Astrocyte (in vitro differentiated cells and primary cell): ENCODE measurements at places on chromosomes 11 and 22.

DNA sequence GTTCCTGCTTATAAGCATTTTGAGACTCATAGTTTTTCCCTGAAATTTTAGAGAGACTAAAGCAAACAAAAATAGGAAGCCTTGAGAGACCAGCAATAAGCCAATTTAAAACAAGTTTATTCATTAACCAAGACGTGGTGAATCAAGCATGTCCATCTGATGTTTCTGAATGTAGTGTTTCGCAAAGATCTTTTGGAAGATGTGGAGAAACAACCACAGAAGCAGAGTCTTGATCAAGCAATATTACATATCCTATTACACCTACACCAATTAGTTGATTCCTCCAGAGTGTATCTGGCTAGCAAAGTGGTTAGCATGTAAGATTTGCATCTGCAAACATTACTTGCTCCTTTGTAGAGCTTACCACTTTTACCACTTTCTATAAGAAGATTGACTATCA lies at the start of gene OVCH2:
Gene OVCH2, minus strand, starts transcription at position 101 of the 400 bp plus-strand sequence. Its CDS starts 83 bp downstream, at position 18.
- H3K27ac ChIP-seq: no peak within 1 kb of the TSS
- no peaks in the 10 kb centered on the region for H3K4me1 ChIP-seq
- DNase-seq: no peak
- H3K4me3 ChIP-seq: no peak within 1 kb of the TSS

DNA sequence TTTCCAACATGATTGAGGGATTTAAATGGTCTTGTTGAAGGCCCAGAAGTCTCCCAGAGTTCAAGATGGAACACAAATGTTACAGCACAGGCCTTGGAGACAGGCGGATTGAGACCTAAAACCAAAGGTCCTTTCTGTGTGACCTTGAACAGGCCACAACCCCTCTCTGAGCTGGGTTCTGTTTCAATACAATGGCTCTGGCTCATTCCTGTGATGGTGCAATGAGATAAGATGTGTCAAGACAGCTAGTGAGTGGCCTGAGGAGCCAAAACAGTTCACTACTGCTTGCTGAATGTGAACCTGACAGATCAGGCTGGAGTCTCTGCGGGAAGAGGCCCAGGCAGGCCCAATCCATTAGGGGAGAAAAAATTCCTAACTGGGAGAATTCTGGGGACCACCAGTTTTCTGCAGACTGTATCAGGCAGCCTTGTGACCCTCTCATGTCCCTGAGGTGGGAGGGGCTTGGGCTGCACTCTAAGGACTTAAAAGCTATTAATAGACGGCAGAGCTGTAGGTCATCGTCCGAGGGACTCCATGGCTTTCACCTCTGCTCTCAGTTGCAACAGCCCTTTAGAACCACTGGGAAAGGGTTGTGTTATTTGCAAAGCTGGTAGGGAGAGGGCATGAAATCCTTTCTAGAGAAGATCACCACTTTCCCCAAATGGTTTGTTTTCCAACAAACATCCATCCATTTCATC lies 126.1 kb upstream of the TEAD1 start:
- no peak for DNase-seq
- no peaks in the 10 kb centered on the region for H3K27me3 ChIP-seq
- H3K27ac ChIP-seq: no peak overlapping the region
- peaks cover 5% of the 10 kb centered on the region for H3K4me1 ChIP-seq

GRCh38 chr11:17526326-17526725 lies 17.9 kb downstream of the USH1C start:
- no peak overlapping the region for H3K4me3 ChIP-seq
- H3K27me3 ChIP-seq: peaks cover 19% of the 10 kb centered on the region
- H3K4me1 ChIP-seq: peaks cover 4% of the 10 kb centered on the region
- DNase-seq: no peak
- no peaks in the 10 kb centered on the region for H3K36me3 ChIP-seq

DNA sequence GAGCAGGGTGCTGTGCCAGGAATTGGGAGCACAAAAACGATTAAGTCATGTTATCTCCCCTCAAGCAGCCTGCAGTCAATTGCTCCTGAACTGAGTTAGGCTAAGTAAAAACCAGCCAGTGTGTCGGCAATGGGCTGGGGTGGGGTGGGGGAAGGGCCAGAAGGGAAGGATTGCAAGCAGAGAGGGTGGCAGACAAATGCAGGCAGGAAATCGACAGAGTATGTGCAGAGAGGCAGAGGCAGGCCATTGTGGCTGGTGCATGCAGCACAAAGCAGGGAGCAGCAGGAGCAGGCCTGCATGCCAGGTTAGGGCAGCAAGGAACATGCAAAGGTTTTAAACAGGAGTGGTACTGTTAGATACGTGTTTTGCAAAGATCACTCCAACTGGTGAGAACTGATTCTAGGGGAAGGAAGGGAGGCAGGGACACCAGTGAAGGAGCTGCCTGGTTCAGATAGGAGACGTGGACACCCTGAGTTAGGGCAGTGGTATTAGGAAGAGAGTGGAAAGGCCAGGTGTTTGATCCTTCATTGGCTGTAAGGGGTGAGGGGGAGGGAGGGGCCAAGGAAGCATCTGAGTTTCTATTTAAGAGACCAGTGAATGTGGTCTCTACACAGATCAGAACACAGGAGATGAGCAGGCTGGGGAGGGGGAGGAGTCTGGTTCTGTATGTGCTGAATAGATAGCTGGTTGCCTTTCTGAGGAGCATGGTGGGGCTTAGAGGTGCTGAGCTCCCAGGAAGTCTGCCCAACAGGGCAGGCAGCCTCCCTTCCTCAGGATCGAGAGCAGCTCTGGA lies 70.8 kb upstream of the PHOX2A start:
- H3K4me3 ChIP-seq: no peak overlapping the region
- H3K4me1 ChIP-seq: no peaks in the 10 kb centered on the region
- DNase-seq: no peak
- peaks cover 3% of the 10 kb centered on the region for H3K36me3 ChIP-seq

- H3K4me3 ChIP-seq: peak overlapping the region; percentile 28
- no peaks in the 10 kb centered on the region for H3K36me3 ChIP-seq
- no peaks in the 10 kb centered on the region for H3K4me1 ChIP-seq
- no peak for DNase-seq
- peaks cover 14% of the 10 kb centered on the region for H3K27me3 ChIP-seq
These were observed 2.3 kb upstream of the AIFM3 start for GRCh38 chr22:20964799-20965103.

- H3K27me3 ChIP-seq: no peaks in the 10 kb centered on the region
- H3K27ac ChIP-seq: no peak overlapping the region
- no peaks in the 10 kb centered on the region for H3K4me1 ChIP-seq
- H3K4me3 ChIP-seq: no peak overlapping the region
These were observed 22.3 kb upstream of the TMEM191C start for GRCh38 chr22:21444701-21445436.

- no peak overlapping the region for H3K27ac ChIP-seq
- DNase-seq: no peak
- no peaks in the 10 kb centered on the region for H3K27me3 ChIP-seq
- H3K4me1 ChIP-seq: peaks cover 12% of the 10 kb centered on the region
These were observed 66.1 kb downstream of the SCN3B start for GRCh38 chr11:123588117-123588863.

DNA sequence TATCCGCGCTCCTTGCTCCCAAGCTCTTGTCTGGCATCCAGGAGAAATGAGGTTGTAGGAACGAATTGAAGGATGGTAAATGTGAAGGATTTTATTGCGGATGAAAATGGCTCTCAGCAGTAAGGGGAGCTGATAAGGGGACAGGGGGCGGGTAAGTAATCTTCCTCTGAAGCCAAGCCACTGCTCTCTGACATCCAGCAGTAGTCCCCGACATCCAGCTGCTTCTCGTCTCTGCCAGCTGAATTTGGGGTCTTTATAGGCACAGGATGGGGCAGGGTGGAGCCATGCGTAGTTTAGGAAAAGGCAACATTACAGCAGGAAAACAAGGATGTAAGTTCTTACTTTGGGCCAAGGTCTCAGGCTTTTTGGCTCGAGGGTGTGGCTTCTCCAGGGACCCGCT lies 1370.1 kb upstream of the RAG2 start:
- no peak for DNase-seq
- H3K4me1 ChIP-seq: no peaks in the 10 kb centered on the region
- no peak overlapping the region for H3K4me3 ChIP-seq
- H3K27ac ChIP-seq: no peak overlapping the region
- H3K36me3 ChIP-seq: no peaks in the 10 kb centered on the region
- no peaks in the 10 kb centered on the region for H3K27me3 ChIP-seq

GRCh38 chr11:60396799-60397198 lies 540 bp downstream of the MS4A14 start:
- H3K27me3 ChIP-seq: no peaks in the 10 kb centered on the region
- no peaks in the 10 kb centered on the region for H3K4me1 ChIP-seq
- no peak for DNase-seq
- H3K4me3 ChIP-seq: no peak overlapping the region

- H3K4me3 ChIP-seq: peak overlapping the region; percentile 41
- no peaks in the 10 kb centered on the region for H3K36me3 ChIP-seq
- H3K27ac ChIP-seq: peak overlapping the region; percentile 46
- peaks cover 41% of the 10 kb centered on the region for H3K4me1 ChIP-seq
These were observed 2.5 kb downstream of the CHST1 start for GRCh38 chr11:45662665-45663485.

DNA sequence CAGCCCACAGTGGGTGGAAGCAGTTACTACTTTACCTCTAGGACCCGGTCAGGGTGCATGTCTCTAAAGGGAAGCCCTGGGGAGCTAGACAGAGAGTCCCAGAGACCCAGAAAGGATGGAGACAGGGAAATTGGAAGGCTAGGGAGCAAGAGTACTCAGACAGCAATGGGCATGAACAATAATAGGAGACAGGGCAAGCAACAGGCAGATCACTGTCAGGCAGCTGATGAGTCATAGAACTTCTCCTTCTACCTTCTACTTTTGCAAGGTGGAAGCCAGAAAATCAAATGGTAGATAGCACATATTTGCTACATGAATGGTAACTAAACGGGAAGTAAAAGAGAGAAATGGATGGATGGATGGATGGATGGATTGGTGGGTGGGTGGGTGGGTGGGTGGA lies 19.6 kb downstream of the CD5 start:
- H3K4me3 ChIP-seq: no peak overlapping the region
- H3K4me1 ChIP-seq: no peaks in the 10 kb centered on the region
- no peak overlapping the region for H3K27ac ChIP-seq
- H3K36me3 ChIP-seq: no peaks in the 10 kb centered on the region

GRCh38 chr22:17896586-17896985 lies 122.3 kb upstream of the BID start:
- H3K27me3 ChIP-seq: no peaks in the 10 kb centered on the region
- no peak overlapping the region for H3K4me3 ChIP-seq
- peaks cover 11% of the 10 kb centered on the region for H3K36me3 ChIP-seq
- no peaks in the 10 kb centered on the region for H3K4me1 ChIP-seq
- no peak overlapping the region for H3K27ac ChIP-seq

DNA sequence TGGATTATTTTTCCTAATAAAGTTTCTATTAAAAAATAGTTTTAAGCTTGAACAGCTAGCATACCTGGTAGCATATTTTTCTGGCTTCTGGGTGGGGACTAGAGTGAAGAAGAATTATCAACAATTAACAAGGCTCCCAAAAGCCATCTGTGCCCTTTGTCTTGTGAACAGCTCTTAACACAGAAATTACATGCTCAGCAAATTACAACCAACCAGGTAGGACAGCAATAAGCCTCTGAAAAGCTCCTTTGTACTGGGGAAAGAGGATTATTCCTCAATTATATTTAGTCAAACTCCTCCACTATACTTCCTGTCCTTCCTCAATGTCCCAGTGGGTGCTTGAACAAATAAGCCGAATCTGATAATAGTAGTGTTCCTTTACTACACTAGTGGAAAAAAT lies 162.8 kb downstream of the RAB38 start:
- H3K36me3 ChIP-seq: no peaks in the 10 kb centered on the region
- no peaks in the 10 kb centered on the region for H3K4me1 ChIP-seq
- no peak for DNase-seq
- no peak overlapping the region for H3K27ac ChIP-seq

- H3K4me3 ChIP-seq: no peak overlapping the region
- H3K27me3 ChIP-seq: no peaks in the 10 kb centered on the region
- no peaks in the 10 kb centered on the region for H3K36me3 ChIP-seq
- peaks cover 17% of the 10 kb centered on the region for H3K4me1 ChIP-seq
- no peak overlapping the region for H3K27ac ChIP-seq
These were observed 85.0 kb downstream of the ALX4 start for GRCh38 chr11:44224867-44225501.

DNA sequence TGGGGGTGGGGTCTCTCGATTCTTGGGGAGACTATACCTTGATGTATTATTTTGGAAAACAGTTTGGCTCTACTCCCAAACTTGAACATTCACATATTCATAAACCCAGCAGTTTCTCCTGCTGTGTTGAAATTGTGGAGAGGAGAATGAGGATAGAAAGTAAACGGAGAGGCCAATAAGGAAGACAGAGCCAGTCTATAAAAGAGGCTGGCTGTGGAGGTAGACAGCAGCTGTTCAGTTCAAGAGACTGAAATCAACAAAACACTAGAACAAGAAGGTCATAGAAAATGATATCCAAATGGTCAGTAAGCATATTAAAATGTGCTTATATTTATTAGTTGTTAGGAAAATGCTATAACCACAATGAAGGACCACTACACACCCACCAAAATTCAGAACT lies 1.9 kb upstream of the MOGAT2 start:
- no peak overlapping the region for H3K4me3 ChIP-seq
- no peaks in the 10 kb centered on the region for H3K36me3 ChIP-seq
- DNase-seq: no peak
- no peak overlapping the region for H3K27ac ChIP-seq
- H3K4me1 ChIP-seq: no peaks in the 10 kb centered on the region
- H3K27me3 ChIP-seq: peaks cover 16% of the 10 kb centered on the region

GRCh38 chr11:1230456-1231395 lies 7.9 kb downstream of the MUC5B start:
- no peak overlapping the region for H3K4me3 ChIP-seq
- H3K27ac ChIP-seq: no peak overlapping the region
- no peaks in the 10 kb centered on the region for H3K4me1 ChIP-seq
- H3K36me3 ChIP-seq: no peaks in the 10 kb centered on the region
- no peaks in the 10 kb centered on the region for H3K27me3 ChIP-seq
- DNase-seq: no peak

- DNase-seq: no peak
- H3K4me3 ChIP-seq: no peak overlapping the region
- peaks cover 13% of the 10 kb centered on the region for H3K4me1 ChIP-seq
- H3K36me3 ChIP-seq: peaks cover 30% of the 10 kb centered on the region
These were observed 31.6 kb downstream of the MAFF start for GRCh38 chr22:38233427-38233826.

- no peak overlapping the region for H3K27ac ChIP-seq
- no peak for DNase-seq
- H3K36me3 ChIP-seq: no peaks in the 10 kb centered on the region
- H3K27me3 ChIP-seq: peaks cover 15% of the 10 kb centered on the region
- no peaks in the 10 kb centered on the region for H3K4me1 ChIP-seq
These were observed 157.9 kb upstream of the SORL1-AS1 start for GRCh38 chr11:121610706-121611105.

GRCh38 chr22:30217698-30218560 lies 28.6 kb downstream of the LIF start:
- no peaks in the 10 kb centered on the region for H3K27me3 ChIP-seq
- DNase-seq: no peak
- H3K36me3 ChIP-seq: no peaks in the 10 kb centered on the region

GRCh38 chr11:133947321-133947756 lies 9.4 kb downstream of the IGSF9B start:
- DNase-seq: peak; percentile 52
- H3K27me3 ChIP-seq: no peaks in the 10 kb centered on the region
- H3K36me3 ChIP-seq: no peaks in the 10 kb centered on the region
- H3K4me3 ChIP-seq: no peak overlapping the region
- no peak overlapping the region for H3K27ac ChIP-seq
